ENCODE measurements at places on chromosomes 5 and 9.

GRCh38 chr9:1267141-1267570, 217.0 kb downstream of the DMRT2 start:
- no peak for DNase-seq

GRCh38 chr9:112601636-112602035, 115.0 kb downstream of the KIAA1958 start:
- no peak for DNase-seq

DNA sequence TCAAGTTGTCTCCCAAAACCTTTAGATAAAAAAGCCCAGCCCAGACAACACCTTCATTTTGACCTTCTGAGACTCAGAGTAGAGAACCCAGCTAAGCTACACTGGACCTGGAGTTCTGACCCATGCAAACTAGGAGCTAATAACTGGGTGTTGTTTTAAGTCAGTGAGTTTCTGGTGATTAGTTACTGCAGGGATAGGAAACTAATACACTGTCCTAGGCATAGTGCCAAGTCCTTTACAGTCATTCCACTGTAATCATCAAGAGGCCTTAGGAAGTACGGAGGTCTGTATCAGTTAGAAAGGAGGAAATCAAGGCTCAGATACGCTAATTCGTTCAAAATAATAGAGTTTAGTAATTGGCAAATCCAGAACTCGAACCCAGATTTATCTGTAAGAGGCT, 197.9 kb downstream of the KCTD16 start:
- DNase-seq = no peak

- DNase-seq = no peak
Measured at GRCh38 chr9:34114436-34114835, 12.1 kb downstream of the DCAF12 start.

GRCh38 chr9:5696884-5697283, 68.0 kb downstream of the RIC1 start:
- no peak for DNase-seq

- no peak for DNase-seq
Measured at GRCh38 chr9:92242260-92243136, 51.0 kb downstream of the IARS1 start.

DNA sequence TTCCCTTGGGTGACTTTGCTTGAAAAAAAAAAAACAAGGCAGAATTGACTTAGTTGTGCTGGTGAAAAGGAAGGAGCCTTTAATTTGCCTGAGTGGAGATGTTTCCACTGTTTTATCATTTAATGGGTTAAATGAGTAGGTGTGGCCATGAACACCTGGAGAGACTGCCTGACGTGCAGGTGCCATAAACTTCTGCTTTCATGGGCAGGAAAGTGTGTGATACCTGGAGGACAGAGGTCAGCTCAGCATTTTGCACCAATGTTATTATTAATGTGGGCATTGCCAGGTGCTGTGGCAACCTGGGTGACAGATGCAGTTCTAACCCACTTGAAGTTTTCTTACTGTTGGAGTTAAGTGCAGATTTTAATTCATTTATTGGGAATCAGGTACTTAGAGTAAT, 145.4 kb downstream of the CD180 start:
- no peak for DNase-seq

Measured in germinal center (tissue), 1 donor.